Fibroblast of lung (primary cell): ENCODE measurements at places on chromosomes 2 and 18.

GRCh38 chr2:42147641-42148274, 21.4 kb upstream of the EML4 start:
- peak; percentile 65 for DNase-seq

- DNase-seq, result no peak
Measured at GRCh38 chr18:76443519-76444445, 51.3 kb downstream of the ZNF516 start.

GRCh38 chr2:51789918-51790317, 758.0 kb upstream of the NRXN1 start:
- no peak for DNase-seq

- DNase-seq, result no peak
Measured at GRCh38 chr18:8780227-8780626, 74.9 kb downstream of the MTCL1 start.

DNA sequence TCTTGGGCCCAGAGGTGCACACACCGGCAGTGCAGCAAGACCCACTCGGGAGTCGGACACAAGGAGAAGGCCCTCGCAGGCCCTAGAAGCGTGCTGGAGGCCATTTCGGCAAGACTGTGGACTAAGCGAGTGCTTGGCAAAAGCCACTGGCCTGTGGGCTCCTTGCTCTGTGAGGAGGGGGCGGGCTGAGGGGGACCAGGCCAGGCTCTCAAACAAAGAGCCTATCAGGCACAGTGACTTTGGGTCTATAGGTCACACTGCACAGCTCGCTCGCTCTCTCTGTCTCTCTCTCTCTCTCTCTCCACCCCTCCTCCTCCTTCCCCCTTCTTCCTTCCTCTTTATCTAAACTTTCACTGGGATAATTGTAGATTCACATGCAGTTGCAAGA, 23.6 kb upstream of the ZCCHC2 start:
- no peak for DNase-seq

DNA sequence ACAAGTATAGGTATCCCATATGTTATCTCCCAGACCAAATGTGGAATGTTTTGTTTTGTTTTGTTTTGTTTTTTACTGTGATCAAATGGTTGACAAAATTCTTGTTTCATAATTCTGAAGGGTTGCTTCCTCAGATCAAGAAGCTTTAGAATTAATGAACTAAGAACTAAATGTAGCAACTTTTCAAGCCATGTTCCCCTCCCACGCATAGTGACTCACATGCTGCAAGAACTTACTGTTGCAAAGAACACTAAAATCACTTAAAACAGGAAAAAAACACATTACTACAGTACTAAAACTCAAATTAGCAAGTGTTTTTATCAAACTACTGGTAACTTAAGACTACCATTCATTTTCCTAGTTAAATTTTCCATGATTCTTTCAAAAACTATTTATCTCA, 30.6 kb downstream of the HNRNPLL start:
- peak; percentile 86 for DNase-seq

GRCh38 chr2:16656784-16657391, 8.7 kb downstream of the CYRIA start:
- no peak for DNase-seq

GRCh38 chr2:64731746-64732145, 78.0 kb upstream of the SERTAD2 start:
- no peak for DNase-seq

DNA sequence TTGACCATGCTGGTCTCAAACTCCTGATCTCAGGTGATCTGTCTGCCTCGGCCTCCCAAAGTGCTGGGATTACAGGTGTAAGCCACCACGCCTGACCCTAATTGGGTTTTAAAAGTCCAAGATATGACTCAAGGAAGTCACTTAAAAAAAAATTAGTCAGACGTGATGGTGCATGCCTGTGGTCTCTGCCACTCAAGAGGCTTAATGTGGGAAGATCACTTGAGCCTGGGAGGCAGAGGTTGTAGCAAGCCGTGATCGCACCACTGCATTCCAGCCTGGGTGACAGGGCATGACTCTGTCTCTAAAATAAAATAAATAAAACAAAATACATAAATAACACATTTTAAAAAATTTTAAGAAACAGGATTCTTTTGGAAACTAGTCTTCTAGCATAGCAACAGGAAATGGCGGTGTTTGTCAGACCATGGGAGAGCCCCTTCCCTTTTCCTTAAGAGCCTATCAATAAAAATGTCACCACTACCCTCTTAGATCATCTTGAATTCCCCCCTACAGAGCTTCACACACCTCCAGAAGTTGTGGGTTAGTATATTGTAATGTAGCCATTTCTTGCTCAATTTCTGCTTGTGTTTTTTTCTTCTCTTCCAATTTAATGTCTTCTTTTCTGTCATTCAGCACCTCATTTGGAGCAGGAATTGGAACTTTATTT, 20.1 kb downstream of the SFT2D3 start:
- DNase-seq, result no peak

GRCh38 chr2:33482518-33482917, 6.1 kb downstream of the RASGRP3 start:
- DNase-seq, result no peak

GRCh38 chr2:236171181-236171679, 3.0 kb upstream of the GBX2 start:
- no peak for DNase-seq

GRCh38 chr18:38575023-38575422, 1009.4 kb upstream of the CELF4 start:
- DNase-seq, result no peak

GRCh38 chr2:201775326-201775725, 5.4 kb downstream of the ALS2 start:
- DNase-seq, result no peak

DNA sequence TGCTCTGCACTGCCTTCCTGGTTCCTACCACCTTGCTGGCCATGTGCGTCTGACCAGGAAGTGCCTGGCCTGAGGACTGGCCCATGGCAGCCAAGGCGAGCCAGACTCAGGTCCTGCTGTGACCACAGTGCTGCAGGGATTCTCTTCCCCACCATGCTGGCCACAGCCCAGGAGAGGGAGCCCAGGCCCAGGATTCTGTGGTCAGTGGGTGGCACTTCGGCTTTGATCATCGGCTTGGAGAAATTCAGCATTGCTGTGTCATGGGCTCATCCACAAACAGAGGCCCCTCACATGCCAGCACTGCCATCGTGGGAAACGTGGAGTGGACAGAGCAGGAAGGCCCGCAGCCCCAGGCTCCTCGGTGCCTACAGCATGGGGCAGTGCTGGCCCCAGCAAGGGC, 211.6 kb downstream of the SEPTIN10 start:
- no peak for DNase-seq

GRCh38 chr2:68907920-68908253, 36.7 kb upstream of the BMP10 start:
- DNase-seq, result no peak

GRCh38 chr2:222427646-222428301, 3.4 kb downstream of the SGPP2 start:
- no peak for DNase-seq

GRCh38 chr2:148653437-148653836, 8.9 kb downstream of the EPC2 start:
- no peak for DNase-seq

DNA sequence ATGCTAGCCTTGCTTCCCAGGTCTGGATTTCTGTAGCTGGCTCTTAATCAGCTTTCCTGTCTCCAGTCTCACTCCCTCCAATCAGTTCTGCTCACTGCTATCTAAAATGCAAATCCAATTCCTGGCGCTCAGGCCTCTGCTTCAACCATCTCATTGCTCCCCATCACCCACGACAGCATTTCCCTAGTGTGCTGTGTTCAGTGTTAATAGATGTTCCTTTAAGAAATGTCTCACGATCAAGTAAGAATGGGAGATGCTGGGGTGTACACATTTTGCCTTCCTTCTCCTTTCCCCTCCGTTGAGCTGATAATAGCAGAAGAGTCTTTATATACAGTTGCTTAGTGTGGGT, 1.6 kb upstream of the PUM2 start:
- no peak for DNase-seq

GRCh38 chr2:38421274-38422056, 44.4 kb upstream of the ATL2 start:
- DNase-seq, result no peak

GRCh38 chr2:70766357-70767078, 1.5 kb downstream of the ADD2 start:
- no peak for DNase-seq

- DNase-seq, result no peak
Measured at GRCh38 chr2:142014536-142014935, 116.3 kb downstream of the LRP1B start.

DNA sequence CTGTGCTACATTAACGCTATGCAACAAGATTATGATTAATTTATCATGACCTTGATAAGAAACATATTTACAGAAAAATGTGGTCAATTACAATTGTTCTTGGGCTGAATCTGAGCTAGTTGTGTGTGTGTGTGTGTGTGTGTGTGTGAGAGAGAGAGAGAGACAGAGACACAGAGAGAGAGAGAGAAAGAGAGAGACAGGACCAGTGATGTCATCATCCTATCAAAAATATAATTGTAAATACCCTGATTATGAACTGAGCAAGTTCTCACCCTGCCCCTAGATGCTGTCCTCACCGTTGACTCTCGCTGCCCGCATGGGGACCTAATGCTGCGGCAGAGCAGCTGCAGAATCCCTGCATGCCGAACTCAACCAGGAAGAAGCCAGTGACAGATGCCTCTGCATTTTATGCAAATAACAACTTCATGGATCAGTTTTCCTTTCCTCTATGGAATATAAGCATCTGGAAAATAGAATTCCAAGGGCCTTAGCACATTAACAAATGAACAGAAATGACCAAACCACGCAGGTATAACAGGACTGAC, 512.5 kb downstream of the PLCL1 start:
- no peak for DNase-seq

- DNase-seq, result peak; percentile 5
Measured at GRCh38 chr2:148582679-148583511, 61.7 kb upstream of the EPC2 start.

GRCh38 chr18:24189007-24189528, 50.2 kb downstream of the CABYR start:
- peak; percentile 20 for DNase-seq
